Nasal cavity respiratory epithelium epithelial cell of viscerocranial mucosa (primary cell): ENCODE measurements at places on chromosomes 11 and 22. TPM values are rescaled to one million over a fixed set of nuclear protein-coding genes. Genes with fewer than 3 reads are reported as not detected.

The FBLN1 gene
- 11.6 and 154 TPM in 2 replicates for total RNA-seq

The EIF3L gene
- total RNA-seq = 387 and 417 TPM in 2 replicates

The RIBC2 gene
- not detected in 2 replicates for total RNA-seq

The SYT8 gene
- total RNA-seq = 0.68 and 10.0 TPM in 2 replicates

The HPX gene
- total RNA-seq = 0.34 and 1.00 TPM in 2 replicates

The CABP4 gene
- not detected in 2 replicates for total RNA-seq

The SUSD2 gene
- under 0.01 and 0.36 TPM in 2 replicates for total RNA-seq

The OVOL1 gene
- total RNA-seq = 19.0 and 22.2 TPM in 2 replicates

The EWSR1 gene
- total RNA-seq = 91.9 and 110 TPM in 2 replicates

The OR52A1 gene
- not detected in 2 replicates for total RNA-seq

The FAM83F gene
- total RNA-seq = 32.8 and 40.9 TPM in 2 replicates

The HYOU1 gene
- total RNA-seq = 227 and 417 TPM in 2 replicates

The BIRC3 gene
- total RNA-seq = 3.1 and 9.0 TPM in 2 replicates

The OR52E8 gene
- total RNA-seq = not detected in 2 replicates
